ENCODE measurements at places on chromosomes 3 and 15.

- DNase-seq: no peak
Measured at GRCh38 chr15:35987056-35987455, 441.1 kb upstream of the DPH6 start.

DNA sequence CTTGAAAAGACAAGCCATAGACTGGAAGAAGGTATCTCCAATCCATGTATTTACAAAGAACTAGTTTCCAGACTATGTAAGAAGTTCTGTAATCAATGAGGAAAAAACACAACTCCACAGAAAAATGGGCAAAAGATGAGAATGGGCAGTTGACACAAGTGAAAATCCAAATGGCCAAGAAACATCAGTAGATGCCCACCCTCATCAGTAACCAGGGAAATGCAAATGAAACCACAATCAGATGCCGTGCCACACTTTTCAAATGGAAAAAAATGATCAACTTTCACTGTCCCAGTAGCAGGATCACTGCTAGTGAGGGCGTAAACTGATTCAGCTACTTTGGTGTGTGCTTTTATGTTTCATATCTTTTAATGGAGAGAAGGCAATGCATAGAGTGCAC lies 4.5 kb upstream of the CPEB1 start:
- DNase-seq: no peak

DNA sequence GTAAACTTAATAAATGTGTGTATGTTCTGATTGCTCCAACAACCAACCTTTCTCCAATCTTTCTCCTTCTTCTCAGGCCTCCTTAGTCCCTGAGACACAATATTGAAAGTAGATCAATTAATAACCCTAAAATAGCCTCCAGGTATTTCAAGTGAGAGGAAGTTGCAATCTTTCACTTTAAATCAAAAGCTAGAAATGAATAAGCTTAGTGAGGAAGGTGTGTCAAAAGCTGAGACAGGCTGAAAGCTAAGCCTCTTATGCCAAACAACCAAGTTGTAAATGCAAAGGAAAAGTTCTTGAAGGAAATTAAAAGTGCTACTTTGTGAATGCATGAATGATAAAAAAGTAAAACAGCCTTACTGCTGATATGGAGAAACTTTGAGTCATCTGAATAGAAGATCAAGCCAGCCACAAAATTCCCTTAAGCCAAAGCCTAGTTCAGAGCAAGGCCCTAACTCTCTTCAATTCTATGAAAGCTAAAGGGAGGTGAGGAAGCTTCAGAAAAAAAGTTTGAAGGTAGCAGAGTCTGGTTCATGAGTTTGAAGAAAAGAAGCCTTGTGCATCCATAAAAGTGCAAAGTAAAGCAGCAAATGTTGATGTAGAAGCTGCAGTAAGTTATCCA lies 38.6 kb downstream of the CCDC80 start:
- DNase-seq: no peak

GRCh38 chr15:68506071-68506470 lies 72.7 kb upstream of the CORO2B start:
- DNase-seq: no peak

DNA sequence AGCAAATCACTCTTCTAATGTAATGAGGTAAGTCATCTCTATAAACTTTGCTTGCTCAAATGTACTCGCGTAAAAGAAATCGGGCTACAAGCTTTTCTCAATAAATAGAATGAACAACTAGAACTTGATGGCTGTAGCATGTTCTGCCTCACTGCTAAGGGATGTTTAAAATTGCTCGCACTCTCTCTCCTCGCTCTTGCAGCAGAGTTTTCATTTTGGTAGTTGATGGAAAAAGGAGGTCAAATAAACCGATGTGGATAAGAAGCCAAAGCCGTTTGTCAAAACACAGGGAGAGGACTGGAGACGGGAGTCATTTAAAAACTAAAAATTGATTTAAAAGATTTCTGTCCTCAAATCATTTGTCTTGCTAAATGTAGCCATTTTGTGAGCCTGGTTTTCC lies 53.3 kb downstream of the ANXA2 start:
- DNase-seq: no peak

DNA sequence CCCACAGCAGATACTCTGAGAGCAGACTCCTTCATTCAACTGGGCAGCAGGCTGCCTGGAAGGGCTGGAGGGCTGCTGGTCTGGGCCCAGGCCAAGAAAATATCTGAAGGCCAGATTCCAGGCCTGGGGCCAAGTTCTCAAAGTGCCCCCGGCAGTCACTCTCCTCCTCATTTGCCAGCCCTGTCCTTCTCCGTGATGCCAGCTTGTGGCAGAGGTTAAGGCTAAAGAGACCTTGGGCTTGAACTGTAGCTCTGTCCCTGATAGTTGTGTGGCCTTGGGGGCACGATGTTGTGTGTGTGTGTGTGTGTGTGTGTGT lies 39.0 kb downstream of the FAM3D start:
- no peak for DNase-seq

DNA sequence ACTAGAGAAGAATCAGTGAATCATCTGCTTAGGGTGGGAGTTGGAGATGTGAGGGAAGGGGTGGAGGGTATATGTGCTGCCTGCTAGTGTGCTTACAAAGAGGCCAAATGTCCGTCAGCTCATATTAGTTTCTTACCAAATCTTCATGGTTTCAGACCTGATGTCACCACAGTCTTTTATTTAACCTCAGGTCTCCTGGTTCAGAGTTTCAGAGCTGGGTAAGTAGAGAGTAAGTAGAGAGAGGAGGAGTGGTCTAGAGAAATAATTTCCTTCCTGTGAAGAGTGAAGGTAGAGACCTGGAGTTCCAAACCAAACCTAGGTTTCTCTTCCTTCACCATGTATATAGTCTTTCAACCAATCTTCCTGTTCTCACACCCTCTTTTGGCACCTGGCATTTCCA lies 17.5 kb upstream of the P2RY1 start:
- DNase-seq: no peak

- DNase-seq: peak; percentile 31
Measured at GRCh38 chr15:31325595-31326155, 960 bp upstream of the KLF13 start.

GRCh38 chr15:33190539-33190938 lies 4.0 kb downstream of the FMN1 start:
- DNase-seq: no peak

DNA sequence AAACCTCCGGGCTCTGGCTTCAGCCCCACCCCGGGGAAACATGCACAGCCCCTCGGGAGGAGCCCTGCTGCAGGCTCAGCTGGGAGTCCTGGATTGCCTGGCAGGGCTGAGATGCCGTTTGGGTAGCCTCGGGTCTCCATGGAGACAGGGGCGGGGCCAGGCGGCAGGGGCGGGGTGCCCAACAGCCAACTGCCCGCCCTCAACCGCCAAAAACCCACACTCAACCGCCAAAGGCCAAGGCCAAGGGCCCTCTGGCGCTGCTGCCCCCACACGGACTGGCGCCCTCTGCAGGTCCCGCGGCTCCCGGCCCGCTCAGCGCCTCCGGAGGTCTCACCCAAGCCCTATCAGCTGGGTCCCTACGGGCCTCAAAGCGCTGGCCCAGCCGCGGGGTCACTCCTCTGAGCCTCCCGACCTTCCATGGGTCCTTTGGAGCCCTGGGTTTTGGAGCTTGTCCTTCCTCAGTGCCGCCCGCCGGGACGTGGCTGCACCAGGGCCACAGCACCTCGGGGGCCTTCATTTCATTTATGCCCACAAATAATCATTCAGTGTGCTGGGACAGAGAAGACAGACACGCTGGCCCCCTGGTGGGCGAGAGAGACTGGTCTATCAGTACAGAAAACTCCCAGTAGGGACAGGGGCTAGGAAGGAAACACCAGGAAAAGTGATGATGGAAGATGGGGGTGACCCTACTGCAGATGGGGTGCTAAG lies 33.5 kb upstream of the ACAD9 start:
- peak; percentile 95 for DNase-seq

DNA sequence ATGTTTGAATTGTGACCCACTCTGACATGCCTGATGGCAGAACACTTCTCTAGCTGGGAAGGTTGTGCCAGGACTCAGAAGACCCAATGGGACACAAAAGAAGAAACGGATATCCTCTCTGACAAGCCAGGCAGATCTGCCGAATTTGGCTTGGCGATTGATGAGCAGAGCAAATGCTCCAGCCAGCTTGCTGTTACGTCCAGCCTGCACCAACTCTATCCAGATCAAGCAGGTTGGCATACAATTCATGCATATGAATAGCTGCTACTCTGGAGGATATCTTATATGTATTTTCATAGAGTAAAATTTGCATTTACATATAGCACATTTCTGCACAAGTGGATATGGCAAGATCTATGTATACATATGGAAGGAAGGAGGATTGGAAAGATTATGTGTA lies 102.8 kb downstream of the PEX5L start:
- DNase-seq: no peak

DNA sequence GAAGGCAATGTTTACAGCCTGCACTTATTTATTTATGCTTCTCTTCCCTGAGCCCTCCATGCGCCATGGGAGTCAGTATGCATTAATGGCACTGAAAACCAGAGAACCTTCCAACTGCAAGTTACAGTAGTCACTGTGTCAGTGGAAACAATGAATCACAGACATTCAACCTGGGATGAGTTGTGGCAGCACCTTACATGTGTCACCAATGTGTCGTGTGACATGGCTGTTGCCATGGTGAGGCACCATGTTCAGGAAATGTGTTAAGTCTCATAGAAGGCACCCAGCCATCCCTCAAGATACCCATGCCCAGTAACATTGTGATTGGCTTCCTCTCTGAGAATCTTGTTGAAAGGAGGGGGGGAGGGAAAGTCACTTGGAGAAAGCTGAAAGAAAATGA lies 105.0 kb downstream of the FOXP1 start:
- no peak for DNase-seq

GRCh38 chr15:101008158-101009139 lies 89.3 kb downstream of the LRRK1 start:
- peak; percentile 53 for DNase-seq
